Naive thymus-derived CD4-positive, alpha-beta T cell (primary cell): ENCODE measurements at places on chromosomes 2 and 18. TPM values are rescaled to one million over a fixed set of nuclear protein-coding genes. Genes with fewer than 3 reads are reported as not detected.
A peak's percentile ranks its signal among the peaks of the same experiment; 100 is the strongest.

The STON1 gene
- 2.5 TPM for total RNA-seq

The KIF5C gene
- total RNA-seq = 3.6 TPM

The HAAO gene
- not detected for total RNA-seq

The SNTG2 gene
- total RNA-seq = not detected in 2 replicates

The TUBA4A gene
- 196 TPM for total RNA-seq

- no peaks in the 10 kb centered on the region for H3K36me3 ChIP-seq
- no peak overlapping the region for H3K27ac ChIP-seq
- no peak overlapping the region for H3K4me3 ChIP-seq
- no peaks in the 10 kb centered on the region for H3K4me1 ChIP-seq
Observed at GRCh38 chr18:6054256-6054842, 159.0 kb upstream of the TMEM200C start.

GRCh38 chr2:85259879-85260278 is 67.9 kb downstream of the TGOLN2 start:
- H3K4me1 ChIP-seq = no peaks in the 10 kb centered on the region
- no peak overlapping the region for H3K27ac ChIP-seq
- H3K4me3 ChIP-seq = no peak overlapping the region

- H3K27ac ChIP-seq = no peak overlapping the region
- H3K36me3 ChIP-seq = no peaks in the 10 kb centered on the region
- no peaks in the 10 kb centered on the region for H3K27me3 ChIP-seq
- no peak overlapping the region for H3K4me3 ChIP-seq
Observed at GRCh38 chr18:31659576-31660177, 24.7 kb downstream of the B4GALT6 start.

DNA sequence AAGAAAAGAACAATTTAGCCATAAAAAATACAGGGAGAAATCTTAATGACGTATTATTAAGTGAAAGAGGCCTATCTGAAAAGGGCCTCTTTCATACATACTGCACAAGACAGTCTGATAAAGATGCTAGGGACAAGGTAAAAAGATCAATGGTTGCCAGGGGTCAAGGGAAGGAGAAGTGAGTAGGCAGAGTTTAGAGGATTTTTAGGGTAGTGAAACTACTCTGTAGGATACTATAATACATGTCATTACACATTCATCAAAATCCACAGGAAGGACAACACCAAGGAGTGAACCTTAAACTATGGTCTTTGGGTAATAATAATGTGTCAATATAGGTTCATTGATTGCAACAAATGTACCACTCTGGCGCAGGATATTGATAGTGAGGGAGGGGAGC is 289.3 kb downstream of the FSIP2 start:
- H3K27me3 ChIP-seq = no peaks in the 10 kb centered on the region
- H3K27ac ChIP-seq = no peak overlapping the region
- DNase-seq = no peak
- H3K36me3 ChIP-seq = no peaks in the 10 kb centered on the region

DNA sequence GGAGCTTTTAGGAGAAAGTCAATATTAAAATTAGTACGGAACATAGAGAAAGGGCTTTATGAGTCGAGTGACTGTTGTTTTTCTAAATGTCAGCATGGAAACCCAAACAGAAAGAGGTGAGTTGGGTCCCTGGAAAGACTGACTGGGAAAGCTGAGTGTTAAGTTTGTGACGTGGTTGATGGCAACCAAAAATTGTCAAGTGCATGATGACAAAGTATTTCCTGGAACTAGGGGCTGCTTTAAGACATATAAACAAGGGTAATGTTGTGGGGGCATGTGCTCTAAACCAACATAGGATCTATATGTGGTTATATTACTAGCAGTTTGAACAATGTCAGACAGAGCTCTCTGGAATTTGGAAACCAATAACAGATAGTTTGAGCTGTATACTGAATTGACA is 50.9 kb upstream of the GPD2 start:
- H3K4me1 ChIP-seq = no peaks in the 10 kb centered on the region
- no peak for DNase-seq
- H3K27me3 ChIP-seq = no peaks in the 10 kb centered on the region
- no peaks in the 10 kb centered on the region for H3K36me3 ChIP-seq
- no peak overlapping the region for H3K27ac ChIP-seq

- H3K27me3 ChIP-seq = no peaks in the 10 kb centered on the region
- no peak for DNase-seq
Observed at GRCh38 chr2:165268754-165269153, 29.5 kb downstream of the SCN2A start.

GRCh38 chr18:59884351-59884750 is 15.4 kb upstream of the PMAIP1 start:
- H3K4me3 ChIP-seq = no peak overlapping the region
- H3K36me3 ChIP-seq = no peaks in the 10 kb centered on the region
- no peaks in the 10 kb centered on the region for H3K27me3 ChIP-seq
- H3K4me1 ChIP-seq = peaks cover 8% of the 10 kb centered on the region
- no peak overlapping the region for H3K27ac ChIP-seq

- H3K4me1 ChIP-seq = no peaks in the 10 kb centered on the region
- H3K27ac ChIP-seq = no peak overlapping the region
- no peak overlapping the region for H3K4me3 ChIP-seq
- no peak for DNase-seq
Observed at GRCh38 chr2:227613272-227613660, 1.4 kb downstream of the SCYGR3 start.

DNA sequence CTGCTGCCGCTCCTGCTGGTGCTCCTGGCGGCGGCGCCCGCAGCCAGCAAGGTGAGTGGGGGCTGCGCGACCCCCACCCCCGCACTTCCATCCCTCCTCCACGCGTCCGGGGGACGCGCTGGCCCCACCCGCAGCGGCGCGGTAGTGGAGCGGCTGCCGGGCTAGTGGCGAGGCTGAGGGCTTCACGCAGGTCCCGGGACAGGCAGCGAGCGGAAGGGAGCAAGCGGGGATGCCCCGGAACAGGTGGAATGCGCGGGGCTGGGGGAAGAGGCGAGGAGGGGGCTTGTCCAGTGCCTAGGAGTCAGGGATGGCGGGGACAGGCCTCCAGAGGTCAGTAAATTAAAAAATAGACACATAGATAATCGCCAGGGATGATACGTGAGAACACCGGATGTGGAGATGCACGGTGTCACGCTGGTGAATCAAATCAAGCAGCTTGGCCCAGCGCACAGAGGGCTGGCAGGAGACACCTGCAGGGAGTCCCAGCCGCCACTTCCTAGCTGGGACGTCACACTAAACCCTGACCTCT is 403 bp downstream of the COL4A3 start:
- no peaks in the 10 kb centered on the region for H3K27me3 ChIP-seq
- H3K36me3 ChIP-seq = no peaks in the 10 kb centered on the region
- DNase-seq = no peak
- no peaks in the 10 kb centered on the region for H3K4me1 ChIP-seq

GRCh38 chr2:223941579-223942277 is 3.4 kb downstream of the WDFY1 start:
- no peaks in the 10 kb centered on the region for H3K27me3 ChIP-seq
- peaks cover 33% of the 10 kb centered on the region for H3K4me1 ChIP-seq
- DNase-seq = peak; percentile 8
- H3K36me3 ChIP-seq = no peaks in the 10 kb centered on the region
- no peak overlapping the region for H3K27ac ChIP-seq

GRCh38 chr2:169225233-169225750 is 137.0 kb downstream of the LRP2 start:
- H3K27ac ChIP-seq = no peak overlapping the region
- DNase-seq = no peak
- no peaks in the 10 kb centered on the region for H3K36me3 ChIP-seq
- no peaks in the 10 kb centered on the region for H3K27me3 ChIP-seq
- no peak overlapping the region for H3K4me3 ChIP-seq

GRCh38 chr2:120820953-120821279 is 85.2 kb downstream of the GLI2 start:
- H3K4me1 ChIP-seq = no peaks in the 10 kb centered on the region
- H3K27ac ChIP-seq = no peak overlapping the region
- no peaks in the 10 kb centered on the region for H3K27me3 ChIP-seq
- DNase-seq = no peak
